Epithelial cell of umbilical artery (primary cell): ENCODE measurements at places on chromosomes 11 and 22. TPM values are rescaled to one million over a fixed set of nuclear protein-coding genes. Genes with fewer than 3 reads are reported as not detected.

Gene OR10A2
- total RNA-seq = not detected in 2 replicates

Gene C11orf42
- total RNA-seq = not detected in 2 replicates

Gene TMEM86A
- total RNA-seq = 1.3 and 1.5 TPM in 2 replicates

Gene SCN3B
- total RNA-seq = under 0.01 and 0.91 TPM in 2 replicates

Gene VWCE
- 1.6 and 2.3 TPM in 2 replicates for total RNA-seq

Gene POTEH
- not detected in 2 replicates for total RNA-seq
